ENCODE measurements at places on chromosomes 7 and 10.

DNA sequence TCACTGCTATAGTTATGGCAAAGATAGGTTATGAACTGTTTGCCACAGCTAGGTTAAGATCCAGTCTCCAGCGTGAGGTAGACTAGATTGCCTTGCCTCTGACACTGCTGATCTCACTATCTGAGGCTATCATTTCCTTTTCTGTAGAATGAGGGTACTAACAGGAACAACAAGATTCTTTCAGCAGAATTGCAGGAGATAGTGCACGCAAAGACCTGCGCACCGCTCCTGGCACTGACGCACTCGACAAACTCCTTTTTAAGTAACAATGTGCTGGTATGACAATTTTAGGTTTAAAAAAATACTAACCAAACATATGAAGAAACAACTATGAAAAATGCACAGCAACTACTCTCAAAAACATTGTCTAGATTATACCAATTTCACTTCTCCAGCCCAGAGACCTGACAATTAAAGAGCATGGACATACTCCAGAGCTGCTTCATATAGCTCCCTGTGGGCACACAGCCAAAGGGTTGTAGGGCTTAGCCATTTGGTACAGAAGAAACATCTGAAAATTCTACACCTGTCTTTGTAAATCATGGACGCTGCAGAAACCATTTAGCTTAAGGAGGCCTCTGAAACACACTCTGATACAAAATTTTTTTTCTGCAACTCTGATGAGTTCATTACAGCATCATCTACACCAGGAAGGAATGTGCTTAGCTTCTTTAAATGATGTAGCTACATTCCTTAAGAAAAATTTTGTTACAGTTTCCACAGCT, 7.8 kb downstream of the ADAM12 start:
- peak; percentile 58 for DNase-seq

- no peak for DNase-seq
Measured at GRCh38 chr7:20438694-20439376, 108.1 kb downstream of the ITGB8 start.

GRCh38 chr7:149873074-149873969, at the start of gene ATP6V0E2:
TSS of gene ATP6V0E2 (plus strand) at chr7:149873969. CDS start at chr7:149874066, 97 bp downstream.
- DNase-seq: peak; percentile 93

GRCh38 chr7:77532247-77532646, 4.8 kb upstream of the PTPN12 start:
- DNase-seq: no peak

DNA sequence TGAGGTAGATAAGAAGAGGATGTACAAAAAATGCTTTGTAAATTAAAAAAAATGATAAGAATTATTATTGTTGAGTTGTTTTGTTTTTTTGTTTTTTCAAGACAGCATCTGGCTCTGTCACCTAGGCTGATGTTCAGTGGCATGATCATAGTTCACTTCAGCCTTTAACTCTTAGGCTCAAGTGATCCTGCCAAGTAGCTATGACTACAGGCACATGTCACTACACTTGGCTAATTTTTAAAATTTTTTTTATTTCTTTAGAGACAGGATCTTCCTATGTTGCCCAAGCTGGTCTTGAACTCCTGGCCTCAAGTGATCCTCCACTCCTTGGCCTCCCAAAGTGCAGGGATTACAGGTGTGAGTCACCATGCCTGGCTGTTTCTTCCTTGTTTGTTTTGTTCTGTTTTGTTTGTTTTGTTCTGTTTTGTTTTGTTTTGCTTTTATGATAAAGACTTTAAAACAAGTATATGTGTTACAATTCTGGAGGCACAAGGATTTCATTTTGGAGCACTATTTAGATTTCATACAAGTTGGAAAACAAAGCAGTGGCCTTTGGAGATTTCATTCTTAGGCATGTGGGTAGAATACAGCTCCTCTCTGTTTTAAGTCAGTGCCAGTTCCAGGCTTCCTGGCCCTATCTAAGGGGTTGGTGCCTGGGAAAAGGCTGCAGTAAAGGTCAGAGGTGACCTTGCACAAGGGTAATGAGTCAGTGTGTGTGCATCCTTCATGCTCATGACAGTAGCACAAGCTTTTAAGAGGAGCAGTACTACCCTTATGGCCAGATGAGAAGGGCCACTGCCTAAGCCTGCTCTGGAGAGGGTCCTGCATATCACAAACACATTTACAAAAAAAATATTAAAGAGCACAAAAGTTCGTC, 17.9 kb downstream of the FGFBP3 start:
- DNase-seq: peak; percentile 79

- DNase-seq: peak; percentile 43
Measured at GRCh38 chr10:12041766-12042408, 722 bp downstream of the UPF2 start.

DNA sequence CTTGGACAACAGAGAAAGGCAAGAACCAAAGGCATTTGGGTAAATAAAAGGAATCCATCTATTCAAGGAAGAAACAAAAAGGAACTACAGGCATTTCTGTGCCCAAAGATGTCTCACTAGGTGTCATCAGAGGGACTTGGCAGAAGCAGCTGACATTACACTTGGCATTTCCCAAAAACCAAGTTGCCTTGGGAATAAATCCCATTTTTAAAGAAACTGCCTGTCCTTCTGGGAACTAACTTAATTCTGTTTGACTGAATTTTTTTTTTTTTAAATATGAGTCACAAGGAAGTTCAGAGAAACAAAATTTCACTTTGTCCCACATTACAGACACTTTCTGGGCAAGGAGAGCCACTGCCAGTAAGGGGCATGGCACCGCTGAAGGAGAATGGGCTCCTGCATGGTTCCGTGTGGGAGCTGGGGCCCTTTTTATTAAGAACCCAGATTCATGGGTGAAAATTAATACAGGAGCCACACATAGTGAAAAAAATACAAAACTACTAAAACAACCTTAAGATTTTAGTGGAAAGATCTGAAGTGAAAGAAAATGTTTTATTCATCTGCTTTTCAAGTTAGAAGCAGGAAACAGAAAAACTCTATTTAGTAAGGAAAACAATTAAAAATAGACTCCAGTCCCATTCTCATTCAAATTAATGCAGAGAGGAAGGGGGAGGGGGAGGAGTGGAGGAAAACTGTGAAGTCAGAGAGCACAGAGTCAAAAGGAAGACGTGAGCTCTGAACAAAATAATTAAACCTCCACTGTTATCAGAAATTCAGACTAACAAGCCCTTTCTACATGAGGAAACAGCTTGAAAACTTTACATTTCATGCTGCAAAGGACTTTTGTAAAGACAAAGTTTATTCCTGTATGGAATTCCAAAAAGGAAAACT, 118.4 kb upstream of the PDLIM1 start:
- no peak for DNase-seq

DNA sequence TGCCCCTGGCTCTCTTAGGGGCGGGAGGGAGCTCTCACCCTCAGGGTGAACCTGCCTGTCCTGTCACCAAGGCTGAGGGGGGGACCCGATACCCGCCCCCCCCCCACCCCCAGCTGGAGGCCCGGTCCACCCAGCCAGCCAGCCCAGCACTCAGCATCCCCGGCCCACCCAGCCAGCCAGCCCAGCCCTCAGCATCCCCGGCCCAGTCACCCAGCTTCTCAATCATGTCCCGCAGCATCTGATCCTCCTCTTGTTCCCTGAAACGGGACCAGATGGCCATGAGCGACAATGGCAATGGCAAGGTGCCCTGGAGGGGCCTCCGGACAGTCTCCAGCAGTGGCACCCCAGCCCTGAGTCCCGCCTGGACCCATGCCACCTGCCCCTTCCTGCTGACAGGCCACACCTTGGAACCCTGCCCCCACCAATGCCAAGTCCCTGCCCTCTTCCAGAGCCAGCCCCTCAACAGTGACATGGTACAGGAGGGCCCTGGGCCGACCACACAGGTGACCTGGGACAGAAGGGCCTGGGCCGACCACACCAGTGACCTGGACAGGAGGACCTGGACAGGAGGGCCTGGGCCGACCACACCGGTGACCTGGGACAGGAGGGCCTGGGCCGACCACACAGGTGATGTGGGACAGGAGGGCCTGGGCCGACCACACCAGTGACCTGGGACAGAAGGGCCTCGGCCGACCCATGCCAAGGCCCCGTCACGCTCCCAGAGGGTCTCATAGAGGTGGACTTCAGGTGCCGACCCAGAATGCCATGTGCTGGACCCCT, 24.2 kb downstream of the MICALL2 start:
- no peak for DNase-seq

- DNase-seq: no peak
Measured at GRCh38 chr7:149824748-149825566, 13.2 kb upstream of the ZNF862 start.

DNA sequence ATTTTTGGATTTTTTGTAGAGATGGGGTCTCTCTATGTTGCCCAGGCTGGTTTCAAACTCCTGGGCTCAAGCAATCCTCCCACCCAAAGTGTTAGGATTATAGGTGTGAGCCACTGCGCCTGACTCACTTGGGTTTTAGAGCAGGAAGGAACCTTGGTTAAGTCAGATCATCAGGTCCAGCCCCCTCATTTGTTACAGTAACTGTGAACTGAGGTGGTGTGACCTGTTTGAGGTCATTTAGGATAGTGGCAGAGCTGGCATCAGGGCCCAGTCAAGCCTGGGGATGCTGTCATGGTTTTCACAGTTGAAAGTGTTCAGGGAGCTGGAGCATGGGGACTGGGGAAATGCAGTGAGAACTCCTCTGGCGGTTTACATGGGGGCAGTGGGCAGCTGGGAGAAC, 159.6 kb downstream of the TAX1BP1 start:
- no peak for DNase-seq

- DNase-seq: no peak
Measured at GRCh38 chr10:18450298-18450697, 201.1 kb downstream of the NSUN6 start.

DNA sequence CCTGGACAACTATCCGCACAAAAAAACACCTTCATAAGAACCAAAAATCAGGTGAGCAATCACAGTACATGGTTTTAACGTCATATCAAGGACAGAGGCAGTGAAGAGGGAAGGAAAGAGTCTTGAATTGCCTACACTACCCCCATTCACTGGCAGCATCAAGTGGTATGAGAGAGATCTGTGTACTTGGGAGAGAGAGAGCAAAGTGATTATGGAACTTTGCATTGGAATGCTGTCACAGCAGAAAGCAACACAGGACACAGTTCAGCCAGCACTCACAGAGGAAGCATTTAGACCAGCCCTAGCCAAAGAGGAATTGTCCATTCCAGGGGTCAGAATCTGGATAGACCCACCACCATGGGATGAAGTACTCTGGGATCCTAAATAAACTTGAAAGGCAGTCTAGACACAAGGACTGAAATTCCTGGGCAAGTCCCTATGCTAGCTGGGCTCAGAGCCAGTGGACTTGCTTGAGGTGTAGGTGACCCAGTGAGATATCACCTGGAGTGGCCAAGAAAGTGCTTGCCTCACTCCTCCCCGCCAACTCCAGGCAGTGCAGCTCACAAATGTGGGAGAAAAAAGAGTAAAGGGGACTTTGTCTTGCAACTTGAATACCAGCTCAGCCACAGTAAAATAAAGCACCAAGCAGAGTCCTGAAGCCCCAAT, 30.5 kb upstream of the SFTPD start:
- DNase-seq: no peak

- no peak for DNase-seq
Measured at GRCh38 chr10:113320211-113320610, 232.6 kb upstream of the HABP2 start.

GRCh38 chr10:64750672-64751071, 1229.5 kb downstream of the REEP3 start:
- DNase-seq: no peak

GRCh38 chr10:48913674-48914073, 26.0 kb downstream of the LRRC18 start:
- DNase-seq: no peak
